ENCODE measurements at places on chromosomes 6 and 20. TPM values are rescaled to one million over a fixed set of nuclear protein-coding genes. Genes with fewer than 3 reads are reported as not detected.

Gene GRM1
- total RNA-seq, result not detected

GRCh38 chr20:47365023-47365764, 8.7 kb upstream of the ZMYND8 start:
- no peak for DNase-seq

Gene FAM217A
- total RNA-seq, result not detected

Gene MLIP
- total RNA-seq, result not detected

Gene CNKSR3
- total RNA-seq, result 9.7 TPM

DNA sequence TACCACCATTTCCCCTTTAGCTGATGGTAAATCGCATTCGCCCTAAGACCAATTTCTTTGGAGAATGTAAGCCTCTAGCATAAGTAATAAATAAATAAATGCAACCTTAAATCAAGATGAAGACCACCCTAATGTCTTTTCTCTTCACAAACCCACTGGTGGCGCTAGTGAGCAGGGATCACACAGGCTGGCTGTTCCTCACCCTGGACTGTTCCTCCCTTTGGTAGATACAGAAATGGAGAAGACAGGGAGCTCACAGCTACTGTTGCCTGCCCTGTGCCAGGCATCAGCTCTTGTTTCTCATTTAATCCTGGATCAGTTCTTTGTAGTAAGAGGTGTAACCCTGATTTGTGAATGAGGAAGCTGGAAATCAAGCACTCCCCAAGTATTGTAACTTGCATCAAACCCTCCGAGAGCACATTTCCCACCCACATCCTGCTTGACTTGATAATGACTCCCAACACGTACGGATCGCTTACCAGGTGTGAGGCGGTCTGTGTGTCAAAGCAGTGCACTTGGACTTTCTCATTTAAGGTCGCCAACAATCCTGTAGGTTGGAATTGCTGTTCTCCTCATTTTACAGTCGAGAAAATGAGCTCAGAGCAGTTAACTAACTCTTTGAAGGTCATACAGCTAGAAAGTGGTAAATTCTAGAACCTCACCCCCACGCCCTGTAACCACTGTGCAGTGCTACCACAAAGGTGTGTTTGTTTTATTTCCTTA, 236.1 kb downstream of the TSHZ2 start:
- no peak for DNase-seq

GRCh38 chr20:7302250-7302649, 534.8 kb downstream of the BMP2 start:
- no peak for DNase-seq

DNA sequence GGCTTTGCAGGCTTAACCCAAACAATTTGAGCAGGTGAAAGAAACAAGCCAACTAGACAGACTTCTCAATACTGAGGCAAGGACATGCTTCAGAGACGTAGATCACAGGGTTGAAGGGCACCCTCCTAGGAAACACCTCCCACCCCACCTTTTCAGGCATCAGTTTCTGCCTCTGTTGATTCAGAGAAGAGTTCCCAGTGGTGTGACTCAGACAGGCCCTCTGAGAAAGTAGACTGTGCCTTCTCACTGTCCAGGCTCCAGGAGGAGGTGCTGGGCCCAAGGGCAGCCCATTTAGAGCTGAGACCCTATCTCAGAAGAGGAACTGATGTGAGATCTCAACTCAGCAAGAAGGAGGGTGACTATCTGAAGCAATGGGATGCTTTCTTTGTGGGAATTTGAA, 108.1 kb downstream of the FAM50B start:
- no peak for DNase-seq

All from ascending aorta (tissue), 2 donors.